ENCODE measurements at places on chromosomes 1 and 21. TPM values are rescaled to one million over a fixed set of nuclear protein-coding genes. Genes with fewer than 3 reads are reported as not detected.

CLCA1 gene
- not detected for total RNA-seq

DNAJC28 gene
- total RNA-seq: 2.4 TPM

CRYBG2 gene
- total RNA-seq: 6.3 TPM

SPATA45 gene
- 0.68 TPM for total RNA-seq

CGN gene
- 7.2 TPM for total RNA-seq

OR2T35 gene
- not detected for total RNA-seq

DNA sequence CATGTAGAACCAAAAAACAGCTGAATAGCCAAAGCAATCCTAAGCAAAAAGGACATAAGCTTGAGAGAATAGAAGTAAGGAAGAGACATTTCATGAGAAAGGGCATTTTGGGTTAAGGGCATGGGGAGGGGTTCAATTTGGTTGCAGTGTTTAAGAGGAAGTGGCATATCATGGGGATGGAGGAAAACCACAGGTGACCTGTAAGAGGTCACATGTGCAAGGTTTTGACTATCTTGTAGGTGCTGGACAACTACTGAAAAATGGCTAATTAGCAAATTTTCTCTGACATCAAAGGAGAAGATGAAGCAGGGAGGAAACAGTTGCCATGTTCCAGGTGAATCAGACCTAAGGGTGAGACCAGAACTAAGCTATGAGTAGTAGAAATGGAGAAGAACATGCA lies 31.3 kb upstream of the ROR1 start:
- H3K4me3 ChIP-seq: no peak overlapping the region
- no peaks in the 10 kb centered on the region for H3K36me3 ChIP-seq
- DNase-seq: no peak
- H3K27ac ChIP-seq: no peak overlapping the region

DNA sequence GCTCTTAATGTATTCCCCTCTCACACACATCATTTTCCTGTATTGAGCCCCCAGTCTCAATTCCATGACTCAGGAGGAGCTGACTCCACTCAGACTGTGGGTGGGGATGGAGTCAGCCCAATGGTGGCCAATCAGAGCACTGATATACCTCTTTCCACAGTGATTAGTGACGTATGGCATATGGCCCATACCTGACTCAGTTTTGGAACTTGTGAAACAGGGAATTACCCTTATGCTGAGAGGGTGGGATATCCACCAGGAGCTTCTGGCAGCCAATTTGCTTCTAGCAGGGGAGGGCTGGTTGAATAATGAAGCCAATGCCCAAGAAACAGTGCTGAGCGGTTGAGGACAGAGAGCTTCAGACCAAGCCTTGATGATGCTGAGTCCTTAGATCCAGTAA lies 86.4 kb upstream of the SPATA6 start:
- H3K27me3 ChIP-seq: peaks cover 45% of the 10 kb centered on the region
- no peaks in the 10 kb centered on the region for H3K36me3 ChIP-seq
- no peak overlapping the region for H3K4me3 ChIP-seq
- DNase-seq: no peak
- no peaks in the 10 kb centered on the region for H3K4me1 ChIP-seq
- no peak overlapping the region for H3K27ac ChIP-seq

DNA sequence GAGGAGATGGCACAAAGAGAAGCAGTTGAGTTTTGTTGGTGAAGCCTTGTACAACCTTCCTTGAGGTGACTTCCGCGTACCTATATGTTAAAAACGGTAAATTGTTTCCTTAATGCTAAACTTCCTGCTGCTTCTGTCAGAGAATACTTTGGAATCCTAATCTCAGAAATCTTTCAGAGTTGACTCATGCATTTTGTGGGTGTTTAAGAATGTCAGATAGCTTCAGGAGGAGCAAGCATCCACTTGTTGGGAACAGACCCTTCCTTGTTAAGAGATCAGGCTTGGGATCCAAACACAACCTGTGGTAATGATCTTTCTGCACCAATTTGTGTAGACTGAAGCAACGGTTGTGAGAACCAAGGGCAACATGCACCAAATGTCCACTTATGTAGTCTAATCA lies 29.5 kb downstream of the AK4 start:
- H3K27ac ChIP-seq: no peak overlapping the region
- no peak for DNase-seq
- no peaks in the 10 kb centered on the region for H3K27me3 ChIP-seq
- no peak overlapping the region for H3K4me3 ChIP-seq

GRCh38 chr1:210257698-210258529 lies 25.3 kb downstream of the SERTAD4 start:
- no peak overlapping the region for H3K27ac ChIP-seq
- no peak overlapping the region for H3K4me3 ChIP-seq
- peaks cover 5% of the 10 kb centered on the region for H3K4me1 ChIP-seq
- H3K27me3 ChIP-seq: peaks cover 31% of the 10 kb centered on the region

GRCh38 chr1:44678626-44679025 lies 4.1 kb downstream of the ARMH1 start:
- peaks cover 5% of the 10 kb centered on the region for H3K36me3 ChIP-seq
- DNase-seq: no peak
- H3K4me3 ChIP-seq: no peak overlapping the region
- H3K27ac ChIP-seq: no peak overlapping the region
- H3K27me3 ChIP-seq: no peaks in the 10 kb centered on the region

DNA sequence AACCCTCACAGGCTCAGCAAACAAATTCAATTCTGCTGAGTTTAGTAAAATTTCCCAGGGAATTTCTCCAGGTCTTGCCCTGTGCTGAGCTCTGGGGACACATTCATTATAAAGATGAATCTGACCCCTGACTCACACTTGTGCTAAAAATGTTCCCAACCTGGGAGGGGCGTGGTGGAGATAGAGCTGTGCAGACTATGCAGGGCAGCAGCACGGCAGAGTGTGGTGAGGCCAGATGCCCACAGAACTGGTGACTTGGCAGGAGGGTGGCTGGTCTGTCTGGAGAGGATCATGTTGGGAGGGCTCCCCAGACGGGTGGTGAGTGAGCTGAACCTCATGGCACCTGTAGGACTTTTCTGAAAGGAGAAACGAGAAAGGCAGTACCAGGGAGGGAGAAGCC lies 31.6 kb downstream of the FAAH start:
- H3K27me3 ChIP-seq: peaks cover 4% of the 10 kb centered on the region
- H3K4me1 ChIP-seq: no peaks in the 10 kb centered on the region
- DNase-seq: no peak

- peaks cover 11% of the 10 kb centered on the region for H3K27me3 ChIP-seq
- H3K27ac ChIP-seq: no peak overlapping the region
- H3K4me1 ChIP-seq: peaks cover 13% of the 10 kb centered on the region
- H3K4me3 ChIP-seq: peak overlapping the region; percentile 28
- no peak for DNase-seq
These were observed 1.9 kb upstream of the MED18 start for GRCh38 chr1:28326984-28327383.
